ENCODE measurements at places on chromosomes 16 and 17.

GRCh38 chr17:28748852-28749515 is 5.2 kb downstream of the TRAF4 start:
- no peak for DNase-seq

GRCh38 chr17:48711128-48711527 is 11.2 kb downstream of the PRAC1 start:
- DNase-seq: no peak

DNA sequence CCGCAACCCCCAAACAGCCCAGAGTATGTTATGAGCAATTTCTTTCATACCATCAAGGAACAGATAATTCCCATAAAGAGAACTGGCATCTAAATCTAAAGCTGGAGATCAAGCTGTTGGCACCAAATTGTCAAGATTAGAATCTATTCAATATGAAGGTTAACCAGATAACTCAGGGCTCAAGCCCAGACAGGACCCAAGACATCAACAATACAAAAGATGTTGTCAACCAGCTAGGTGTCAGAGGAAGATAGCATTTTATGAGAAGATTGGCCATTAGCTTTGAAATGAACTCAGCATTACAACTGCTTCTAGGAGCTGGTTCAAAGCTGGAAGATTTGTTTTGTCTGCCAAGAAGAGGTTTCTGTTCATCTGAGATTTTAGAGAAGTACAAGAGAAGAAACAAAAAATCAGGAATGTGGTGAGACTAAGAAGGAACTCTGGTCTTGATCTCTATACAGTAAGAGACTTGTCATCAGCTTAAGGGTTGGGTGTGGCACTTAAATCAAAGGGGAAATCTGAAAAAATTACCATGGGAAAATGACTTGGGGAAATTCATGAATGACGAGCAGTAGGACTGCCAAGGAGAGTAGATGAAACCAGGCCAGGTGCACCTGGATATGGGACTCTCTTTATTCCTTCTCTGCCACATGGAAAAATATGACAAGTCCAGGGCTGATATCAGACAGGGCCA is 64.2 kb upstream of the COX10 start:
- DNase-seq: no peak

GRCh38 chr17:74917430-74917829 is 5.6 kb downstream of the USH1G start:
- no peak for DNase-seq

DNA sequence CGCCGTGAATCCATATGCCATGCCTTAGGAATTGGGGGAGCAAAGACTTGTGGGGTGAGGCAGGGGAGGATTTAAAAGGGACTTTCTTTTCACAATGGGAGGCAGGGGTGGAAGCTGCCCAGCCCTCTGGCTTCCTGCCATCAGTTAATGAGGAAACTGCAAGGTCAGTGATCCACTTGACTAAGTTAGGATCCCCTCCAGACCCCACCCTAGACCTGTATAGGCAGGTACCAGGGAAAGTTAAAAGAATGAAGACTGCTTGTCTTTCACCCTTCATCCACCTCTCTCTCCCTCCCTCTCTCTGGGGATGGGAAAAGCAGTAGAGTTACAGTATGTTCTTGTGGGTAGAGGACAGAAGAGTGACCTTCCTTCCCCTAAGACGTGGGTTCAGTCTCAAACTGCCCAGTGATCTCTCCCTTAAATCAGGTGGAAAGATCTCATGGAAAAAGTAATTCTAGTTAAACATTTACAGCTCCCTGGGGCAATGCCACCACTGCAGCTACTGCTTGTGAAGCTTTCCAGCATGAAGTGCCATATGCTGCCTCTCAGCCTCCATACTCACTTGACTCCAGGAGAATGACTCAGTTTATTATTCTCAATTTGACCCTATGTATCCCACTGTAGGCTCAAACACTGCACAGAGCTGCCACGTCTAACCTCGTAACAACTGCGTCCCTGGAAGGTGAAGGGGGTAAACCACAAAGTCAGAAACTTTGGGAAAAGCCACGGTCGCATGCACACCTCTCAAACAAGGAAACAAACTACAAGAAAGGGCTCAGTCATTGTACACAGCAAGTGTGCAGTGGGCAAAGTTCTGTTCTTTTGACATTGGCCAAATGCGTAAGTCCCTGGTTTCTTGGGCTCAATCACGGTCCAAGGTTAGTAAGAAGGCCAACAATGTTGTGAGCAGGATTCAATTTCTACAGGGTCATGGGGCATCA is 1.2 kb downstream of the COA3 start:
- no peak for DNase-seq

DNA sequence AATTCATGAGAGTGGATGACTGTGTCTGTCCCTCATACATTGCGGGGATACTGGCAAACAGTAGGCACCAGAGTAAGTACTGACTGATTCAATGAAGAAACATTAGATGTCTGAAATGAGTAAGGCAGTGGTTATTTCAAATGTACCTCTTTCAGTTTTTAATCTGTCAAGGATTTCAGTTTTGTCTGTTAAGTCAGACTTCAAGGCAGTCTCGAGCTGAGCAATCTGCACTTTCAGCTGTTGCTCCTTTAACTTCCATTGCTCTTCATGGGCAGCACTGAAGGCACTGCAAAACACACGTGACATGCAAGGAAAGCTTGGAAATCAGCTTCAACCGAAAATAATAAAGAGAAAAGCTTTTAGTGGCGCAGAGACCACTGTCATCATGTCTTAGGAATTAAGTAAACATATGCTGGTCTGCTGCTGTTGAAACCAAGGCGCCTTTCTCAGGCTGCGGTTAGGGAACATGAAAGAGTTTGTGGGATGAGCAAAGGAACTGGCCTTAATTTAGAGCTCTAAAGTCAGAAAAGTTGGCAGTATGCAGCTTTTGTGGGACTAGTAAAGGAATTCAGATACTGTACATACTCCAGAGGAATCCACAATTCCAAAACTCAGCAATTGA is 38.8 kb downstream of the RPGRIP1L start:
- DNase-seq: no peak

DNA sequence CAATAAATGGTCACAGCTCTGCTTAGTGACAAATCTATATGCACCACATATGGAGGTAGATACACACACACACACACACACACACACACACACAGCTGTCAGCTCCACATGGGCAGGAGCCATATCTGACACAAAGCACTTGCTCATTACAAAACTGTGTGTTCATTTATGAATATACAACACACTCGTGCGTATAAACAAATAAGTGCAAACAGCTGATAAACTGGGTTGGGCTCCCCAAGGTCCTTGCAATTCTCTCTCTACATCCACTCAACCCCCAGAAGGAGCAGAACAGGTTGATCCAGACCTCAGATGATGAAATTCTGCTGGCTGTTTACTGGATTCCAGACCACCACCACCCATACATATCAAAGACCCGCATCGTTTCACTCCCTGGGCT is 140.7 kb downstream of the XYLT1 start:
- DNase-seq: no peak

All from NCI-H2227 treated with DMSO at 0.1 percent for 48 hours (cell line).